ENCODE measurements at places on chromosomes 2 and 18.

GRCh38 chr2:147800316-147800715, 44.5 kb upstream of the ACVR2A start:
- DNase-seq, result no peak

GRCh38 chr2:65791404-65791975, 359.1 kb upstream of the SPRED2 start:
- DNase-seq, result no peak

GRCh38 chr18:42548493-42548892, 567.0 kb downstream of the RIT2 start:
- DNase-seq, result peak; percentile 28

DNA sequence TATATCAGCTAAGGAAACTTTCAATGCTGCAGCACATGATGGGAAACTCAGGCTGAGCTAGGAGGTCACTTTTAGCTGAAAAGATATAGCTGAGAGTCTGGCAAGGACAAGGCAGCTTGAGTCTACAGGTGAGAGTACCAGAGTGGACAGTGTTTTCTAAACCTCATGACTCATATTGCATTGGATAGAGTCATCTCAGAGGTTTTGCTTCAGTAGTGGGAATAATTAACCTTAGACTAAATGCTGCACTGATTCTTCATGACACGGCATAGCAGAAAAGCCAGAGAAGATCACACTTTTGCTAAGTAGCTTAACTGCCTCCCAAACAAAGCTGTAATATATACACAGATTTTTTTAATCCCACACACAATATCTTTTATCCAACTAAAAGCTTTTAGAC, 865.0 kb upstream of the CDH2 start:
- no peak for DNase-seq

- peak; percentile 75 for DNase-seq
Measured at GRCh38 chr2:138029276-138029675, 65.0 kb downstream of the HNMT start.

DNA sequence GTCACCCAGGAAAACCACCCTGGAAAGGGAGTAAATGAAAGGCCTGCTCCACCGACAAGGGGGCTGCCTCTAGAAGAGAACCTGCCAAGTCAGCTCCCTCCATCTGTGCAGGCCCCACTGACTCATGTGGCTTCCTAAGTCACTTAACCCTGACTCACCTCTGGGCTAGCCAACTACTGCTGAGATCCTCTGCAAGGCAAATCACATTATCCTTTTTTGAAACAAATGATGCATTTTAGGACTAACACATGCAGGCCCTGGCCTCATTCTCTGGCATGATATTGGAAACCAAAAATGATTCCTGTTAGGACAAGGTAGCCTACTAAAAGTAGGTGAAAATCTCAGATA, 474.6 kb downstream of the EPHA4 start:
- DNase-seq, result peak; percentile 88

DNA sequence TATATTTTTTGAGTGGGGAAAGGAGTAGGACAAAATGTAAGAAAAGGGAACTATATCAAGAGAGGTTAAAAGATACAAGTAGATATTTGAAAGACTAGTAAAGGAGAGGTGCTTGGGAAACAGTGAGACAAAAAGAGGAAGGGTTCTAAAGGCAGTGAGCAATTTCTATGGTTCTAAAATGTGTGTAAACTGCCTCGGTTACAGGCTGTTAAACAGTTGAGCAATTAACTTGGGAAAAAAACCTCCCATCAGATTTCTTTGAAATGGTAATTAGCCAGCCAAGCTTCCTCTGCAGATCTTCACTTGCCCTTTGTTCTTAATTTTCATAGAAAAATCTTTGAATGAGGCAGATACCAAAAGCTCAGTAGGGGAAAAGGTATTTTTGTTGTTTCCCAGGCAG, 238.7 kb upstream of the KCNH7 start:
- DNase-seq, result no peak

- no peak for DNase-seq
Measured at GRCh38 chr2:62363166-62363565, 142.8 kb downstream of the TMEM17 start.

DNA sequence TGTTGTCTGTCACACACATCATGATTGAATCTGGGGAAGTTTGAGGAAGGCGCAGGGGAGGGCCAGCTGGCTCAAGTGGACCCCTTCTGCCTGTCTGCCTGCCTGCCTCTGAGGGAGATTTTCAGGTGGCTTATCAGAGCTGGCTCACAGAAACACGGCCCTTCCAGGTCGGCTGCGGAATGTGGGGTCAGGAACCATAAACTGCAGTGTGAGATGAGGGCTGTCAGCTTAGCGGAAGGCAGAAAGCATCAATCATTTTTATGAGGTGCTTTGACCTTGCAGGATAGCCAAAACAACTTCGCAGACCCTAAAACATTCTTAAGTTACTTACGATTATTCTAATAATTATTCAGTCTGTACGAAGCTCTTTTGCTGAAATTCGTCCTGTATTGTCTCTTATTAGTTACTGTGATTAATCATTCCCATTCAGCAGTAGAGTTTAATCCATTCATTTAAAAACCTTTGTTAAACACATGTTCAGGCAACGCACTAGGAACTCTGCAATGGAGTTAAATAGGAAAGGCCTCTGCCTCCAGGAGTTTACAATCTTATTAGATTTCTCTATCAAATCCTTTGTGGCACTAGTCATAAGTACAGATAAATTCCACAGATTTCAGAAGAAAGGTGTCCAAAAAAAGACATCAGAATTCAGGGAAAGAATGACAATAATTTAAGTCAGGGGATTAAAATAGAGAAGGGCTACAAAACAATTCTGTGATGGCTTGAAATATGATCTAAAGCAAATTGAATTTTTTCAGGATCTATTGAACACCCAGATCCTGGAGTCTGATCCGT, 371.6 kb downstream of the HRH4 start:
- DNase-seq, result no peak

- no peak for DNase-seq
Measured at GRCh38 chr18:5288517-5288935, 7.0 kb downstream of the ZBTB14 start.

DNA sequence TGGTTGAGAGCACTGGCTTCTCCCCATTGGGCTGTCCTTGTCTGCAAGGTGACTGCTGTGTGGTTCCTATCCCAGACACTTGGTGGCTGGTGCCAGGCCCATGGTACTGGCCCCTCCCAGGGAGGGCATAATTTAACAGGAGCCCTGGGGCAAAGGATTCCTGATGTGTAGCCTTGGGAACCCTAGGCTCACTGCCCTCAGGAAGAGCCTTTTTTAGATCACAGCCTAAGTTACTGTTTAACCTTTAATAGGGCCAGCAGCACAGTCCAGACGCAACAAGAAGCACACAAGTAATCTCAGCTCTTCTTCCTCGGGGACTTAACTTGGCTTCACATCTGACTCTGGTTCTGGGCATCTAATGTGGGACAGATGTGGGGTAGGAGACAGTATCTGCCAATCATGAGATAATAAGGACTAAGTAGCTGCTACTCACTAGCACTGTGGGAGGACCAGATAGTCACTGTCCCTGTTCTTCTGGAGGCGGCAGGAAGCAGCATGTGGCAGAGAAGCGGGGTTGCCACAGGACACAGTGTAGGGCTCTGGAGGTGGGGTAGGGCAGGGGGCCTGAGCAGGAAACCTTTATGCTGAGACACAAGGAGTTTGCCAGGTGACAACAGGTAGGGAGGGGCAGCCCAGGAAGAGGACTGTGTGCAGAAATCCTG, 136.3 kb downstream of the TMEM17 start:
- no peak for DNase-seq

- DNase-seq, result peak; percentile 93
Measured at GRCh38 chr2:207133820-207134519, 31.8 kb downstream of the KLF7 start.

- no peak for DNase-seq
Measured at GRCh38 chr2:25255745-25256487, 85.8 kb downstream of the DNMT3A start.

DNA sequence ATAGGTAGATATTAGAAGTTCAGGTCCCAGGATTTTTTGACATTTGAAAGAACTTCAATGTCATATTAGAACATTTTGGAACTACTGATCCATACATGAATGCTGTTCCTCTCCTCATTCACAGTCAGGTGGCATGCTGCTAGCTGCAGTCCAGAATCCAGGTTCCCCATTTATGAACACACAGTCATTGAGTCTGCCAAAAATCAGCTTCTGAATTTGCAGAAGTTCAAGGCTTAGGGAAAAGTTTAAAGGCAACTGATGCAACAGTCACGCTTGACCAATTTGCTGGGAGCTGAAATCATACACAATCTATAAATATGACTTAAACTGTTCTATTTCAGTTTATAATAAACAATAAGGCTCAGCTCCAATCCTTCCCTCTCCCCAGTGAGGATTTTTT, 17.3 kb upstream of the TTR start:
- no peak for DNase-seq

DNA sequence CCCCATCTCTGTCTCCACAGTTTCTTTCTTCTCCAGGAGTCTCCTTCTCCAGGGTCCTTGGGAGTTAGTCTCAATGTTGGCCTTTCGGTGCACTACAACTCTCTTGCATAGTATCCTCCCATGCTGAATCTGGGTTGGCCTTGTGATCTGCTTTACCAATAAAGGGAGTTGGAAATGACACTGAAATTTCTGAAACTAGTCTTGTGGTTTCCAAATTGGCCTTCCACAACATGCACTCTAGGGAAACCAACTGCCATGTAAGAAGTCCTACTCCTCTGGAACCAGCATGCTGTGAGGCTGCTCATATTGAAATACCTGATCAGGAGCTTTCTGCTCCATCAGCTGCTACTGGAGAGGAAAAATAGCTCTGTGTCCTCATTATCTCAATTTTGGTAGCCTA, 9.9 kb upstream of the ABHD3 start:
- no peak for DNase-seq

DNA sequence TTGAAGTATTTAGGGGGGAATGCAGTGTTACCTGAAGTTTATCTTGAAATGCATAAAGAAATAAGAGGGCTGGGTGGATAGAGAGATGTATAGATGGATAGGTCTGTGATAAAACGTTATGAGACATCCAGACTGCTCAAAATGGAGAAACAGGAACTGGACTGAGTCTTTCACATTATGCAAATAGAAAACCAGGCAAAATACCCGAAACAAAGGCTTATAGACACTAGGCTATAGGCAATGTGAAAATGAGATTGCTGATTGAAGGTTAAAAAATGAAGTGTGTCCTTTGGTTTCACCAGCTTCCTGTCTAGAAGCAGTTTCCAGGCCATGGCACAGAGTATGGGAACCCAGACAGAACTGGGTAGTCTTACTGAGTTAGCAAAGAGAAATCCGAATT, 24.9 kb upstream of the SLC3A1 start:
- DNase-seq, result no peak

- no peak for DNase-seq
Measured at GRCh38 chr18:62935994-62936393, 220.7 kb downstream of the PHLPP1 start.

GRCh38 chr2:6845903-6846302, 19.8 kb downstream of the CMPK2 start:
- no peak for DNase-seq

Measured in astrocyte of the spinal cord (primary cell).